ENCODE measurements at places on chromosomes 13 and 19. TPM values are rescaled to one million over a fixed set of nuclear protein-coding genes. Genes with fewer than 3 reads are reported as not detected.

The ZNF558 gene
- 27.4 TPM for total RNA-seq

- DNase-seq = no peak
Observed at GRCh38 chr19:32630338-32630737, 44.6 kb downstream of the ANKRD27 start.

- DNase-seq = no peak
Observed at GRCh38 chr19:5897189-5897969, 6.2 kb downstream of the NDUFA11 start.

The TNFRSF19 gene
- 3.1 TPM for total RNA-seq

GRCh38 chr13:33445476-33445875 is 159.9 kb upstream of the STARD13 start:
- no peak for DNase-seq

The KCNK6 gene
- total RNA-seq = 4.6 TPM

DNA sequence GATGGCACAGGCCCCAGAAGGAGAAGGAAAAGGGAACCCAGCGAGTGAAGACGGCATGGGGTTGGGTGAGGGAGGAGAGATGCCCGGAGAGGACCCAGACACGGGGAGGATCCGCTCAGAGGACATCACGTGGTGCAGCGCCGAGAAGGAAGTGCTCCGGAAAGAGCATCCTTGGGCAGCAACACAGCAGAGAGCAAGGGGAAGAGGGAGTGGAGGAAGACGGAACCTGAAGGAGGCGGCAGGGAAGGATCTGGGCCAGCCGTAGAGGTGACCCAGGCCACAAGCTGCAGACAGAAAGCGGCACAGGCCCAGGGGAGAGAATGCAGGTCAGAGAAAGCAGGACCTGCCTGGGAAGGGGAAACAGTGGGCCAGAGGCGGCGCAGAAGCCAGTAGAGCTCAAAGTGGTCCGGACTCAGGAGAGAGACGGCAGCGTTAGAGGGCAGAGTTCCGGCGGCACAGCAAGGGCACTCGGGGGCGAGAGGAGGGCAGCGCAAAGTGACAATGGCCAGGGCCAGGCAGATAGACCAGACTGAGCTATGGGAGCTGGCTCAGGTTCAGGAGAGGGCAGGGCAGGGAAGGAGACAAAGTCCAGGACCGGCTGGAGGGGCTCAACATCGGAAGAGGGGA is 1.1 kb downstream of the PPP1R12C start:
- peak; percentile 40 for DNase-seq

DNA sequence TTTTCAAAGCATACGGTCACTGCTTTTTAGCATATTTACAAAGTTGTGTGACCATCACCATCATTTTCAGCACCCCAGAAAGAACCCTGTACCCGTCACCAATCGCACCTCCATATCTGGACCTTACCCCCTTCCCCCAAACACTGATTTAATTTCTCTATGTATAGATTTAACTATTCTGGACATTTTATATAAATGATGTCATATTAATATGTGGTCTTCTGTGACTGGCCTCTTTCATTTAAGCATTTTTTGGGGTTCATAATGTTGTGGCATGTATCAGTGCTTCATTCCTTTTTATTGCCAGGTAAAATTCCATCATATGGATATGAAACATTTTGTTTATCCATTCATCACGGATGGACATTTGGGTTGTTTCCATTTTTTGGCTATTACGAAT is 74.0 kb downstream of the TBC1D4 start:
- no peak for DNase-seq

The C3 gene
- 2,020 TPM for total RNA-seq

- DNase-seq = no peak
Observed at GRCh38 chr19:41995959-41996797, 2.1 kb upstream of the ATP1A3 start.

GRCh38 chr19:934865-935479 is 9.1 kb downstream of the ARID3A start:
- DNase-seq = no peak

- no peak for DNase-seq
Observed at GRCh38 chr19:13104848-13105711, 2.4 kb upstream of the LYL1 start.

DNA sequence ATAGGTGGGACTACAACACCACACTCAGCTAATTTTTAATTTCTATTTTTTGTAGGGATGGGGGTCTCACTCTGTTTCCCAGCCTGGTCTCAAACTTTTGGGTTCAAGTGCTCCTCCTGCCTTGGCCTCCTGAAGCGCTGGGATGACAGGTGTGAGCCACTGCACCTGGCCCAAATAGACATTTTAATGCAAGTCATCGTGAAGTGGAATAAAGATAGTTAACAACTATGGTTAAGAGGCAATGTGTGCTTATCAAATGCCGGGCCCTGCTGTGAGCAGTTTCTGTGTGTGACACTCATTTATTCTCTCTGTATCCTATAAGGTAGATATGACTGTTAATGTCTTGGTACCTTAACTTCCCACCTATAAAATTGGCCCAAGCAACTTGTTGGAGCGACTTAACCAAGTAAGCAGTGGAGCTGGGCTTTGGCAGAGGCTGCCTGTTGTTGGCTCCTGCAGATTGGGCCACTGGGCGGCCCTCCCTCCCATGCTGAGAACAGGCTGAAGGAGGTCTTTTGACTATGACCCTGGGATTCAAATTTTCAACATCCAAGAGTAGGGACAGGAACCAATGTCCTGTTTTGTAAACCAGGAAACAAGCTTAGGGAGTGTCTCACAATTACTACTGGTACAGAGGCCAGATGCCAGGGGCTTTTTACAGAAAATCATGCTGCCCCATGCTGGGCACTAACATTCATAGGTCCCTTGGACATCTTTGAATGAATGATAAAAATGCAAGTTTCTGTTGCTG is 450.7 kb downstream of the TSHZ3 start:
- no peak for DNase-seq

The TEKTIP1 gene
- total RNA-seq = not detected

DNA sequence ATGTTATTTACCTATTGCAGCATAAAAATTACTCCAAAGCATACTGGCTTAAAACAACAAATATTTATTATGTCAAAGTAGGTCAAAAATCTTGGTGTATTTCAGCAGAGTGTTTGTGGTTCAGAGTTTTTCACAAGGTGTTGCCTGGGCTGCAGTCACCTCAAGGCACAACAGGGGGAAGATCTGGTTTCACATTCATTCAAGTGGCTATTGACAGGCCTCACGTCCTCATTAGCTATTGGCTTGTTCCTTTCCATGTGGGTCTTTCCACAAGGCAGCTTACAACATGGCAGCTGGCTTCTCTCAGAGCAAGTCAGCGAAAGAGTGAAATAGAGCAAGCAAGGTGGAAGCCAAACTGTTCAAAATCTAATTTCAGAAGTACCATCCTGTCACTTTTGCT is 602.9 kb downstream of the OLFM4 start:
- DNase-seq = no peak

GRCh38 chr13:109979228-109979627 is 192.8 kb upstream of the IRS2 start:
- DNase-seq = no peak

DNA sequence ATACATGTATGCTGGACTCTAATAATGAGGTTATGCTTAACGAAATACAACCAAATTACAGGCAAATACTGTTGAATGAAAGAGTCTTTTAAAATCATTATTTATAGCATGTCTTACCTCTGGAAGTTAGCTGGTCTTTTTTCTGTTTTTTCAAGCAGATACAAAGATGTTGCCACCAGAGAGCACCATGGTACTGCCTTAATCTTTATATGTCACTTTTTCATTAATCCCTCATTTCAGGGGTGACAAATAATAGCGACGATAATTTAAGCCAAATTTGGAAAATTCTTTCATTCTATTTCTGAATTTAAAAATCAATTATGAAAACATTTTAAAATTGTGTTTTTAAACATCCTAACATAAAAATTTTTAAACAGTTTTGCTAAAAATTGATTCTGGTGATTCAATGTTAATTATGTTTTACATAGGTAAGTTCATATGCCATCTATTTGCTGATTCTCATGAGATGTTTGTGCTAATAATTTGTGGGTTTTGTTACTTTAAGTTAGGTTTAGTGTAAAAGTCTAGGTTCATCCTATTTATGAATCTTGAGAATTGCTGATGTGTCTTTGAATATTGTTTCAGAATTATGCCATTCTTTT is 379.3 kb upstream of the SGCG start:
- no peak for DNase-seq

GRCh38 chr19:10643172-10643967 is 10.8 kb upstream of the ILF3 start:
- DNase-seq = no peak

- no peak for DNase-seq
Observed at GRCh38 chr13:32147976-32148375, 116.4 kb downstream of the FRY start.

The ZNF726 gene
- 0.36 TPM for total RNA-seq

The KLK12 gene
- total RNA-seq = not detected

The CASP14 gene
- total RNA-seq = not detected

DNA sequence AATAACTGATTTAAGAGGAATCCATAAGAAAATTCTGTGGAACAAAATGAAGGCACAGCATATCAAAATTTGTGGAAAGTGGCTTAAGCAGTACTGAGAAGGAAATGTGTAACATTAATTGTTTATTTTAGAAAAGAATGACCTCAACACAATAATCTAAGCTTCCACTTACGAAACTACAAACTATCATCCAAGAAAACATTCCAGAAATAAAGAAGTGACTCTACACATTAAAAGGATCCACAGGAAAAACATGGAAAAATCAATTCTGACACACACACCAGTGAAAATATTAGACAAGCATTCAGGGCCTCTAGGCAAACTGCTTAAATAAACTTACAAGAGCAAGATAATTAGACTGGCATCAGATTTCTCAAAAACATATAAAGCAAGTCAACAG is 14.0 kb downstream of the EXOSC8 start:
- DNase-seq = no peak

GRCh38 chr13:100235311-100235901 is 146.5 kb downstream of the PCCA start:
- no peak for DNase-seq

GRCh38 chr13:34805347-34805746 is 136.7 kb upstream of the NBEA start:
- no peak for DNase-seq

The TSEN34 gene
- total RNA-seq = 42.2 TPM

DNA sequence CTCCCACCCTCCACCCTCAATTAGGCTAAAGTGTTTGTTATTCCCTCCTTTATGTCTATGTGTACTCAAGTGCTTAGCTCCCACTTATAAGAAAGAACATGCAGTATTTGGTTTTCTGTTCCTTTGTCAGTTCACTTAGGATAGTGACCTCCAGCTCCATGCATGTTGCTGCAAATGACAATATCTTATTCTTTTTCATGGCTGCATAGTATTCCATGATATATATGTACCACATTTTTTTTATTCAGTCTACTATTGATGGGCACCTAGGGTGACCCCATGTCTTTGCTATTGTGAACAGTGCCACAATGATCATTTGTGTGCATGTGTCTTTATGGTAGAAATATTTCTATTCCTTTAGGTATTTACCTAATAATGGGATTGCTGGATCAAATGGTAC is 114.3 kb downstream of the DLEU7 start:
- no peak for DNase-seq

The LIM2 gene
- total RNA-seq = not detected

The KIR3DL2 gene
- total RNA-seq = 0.36 TPM

- DNase-seq = no peak
Observed at GRCh38 chr13:73902296-73902695, 231.9 kb downstream of the KLF12 start.

- no peak for DNase-seq
Observed at GRCh38 chr19:10617409-10618121, 7.8 kb upstream of the SLC44A2 start.

DNA sequence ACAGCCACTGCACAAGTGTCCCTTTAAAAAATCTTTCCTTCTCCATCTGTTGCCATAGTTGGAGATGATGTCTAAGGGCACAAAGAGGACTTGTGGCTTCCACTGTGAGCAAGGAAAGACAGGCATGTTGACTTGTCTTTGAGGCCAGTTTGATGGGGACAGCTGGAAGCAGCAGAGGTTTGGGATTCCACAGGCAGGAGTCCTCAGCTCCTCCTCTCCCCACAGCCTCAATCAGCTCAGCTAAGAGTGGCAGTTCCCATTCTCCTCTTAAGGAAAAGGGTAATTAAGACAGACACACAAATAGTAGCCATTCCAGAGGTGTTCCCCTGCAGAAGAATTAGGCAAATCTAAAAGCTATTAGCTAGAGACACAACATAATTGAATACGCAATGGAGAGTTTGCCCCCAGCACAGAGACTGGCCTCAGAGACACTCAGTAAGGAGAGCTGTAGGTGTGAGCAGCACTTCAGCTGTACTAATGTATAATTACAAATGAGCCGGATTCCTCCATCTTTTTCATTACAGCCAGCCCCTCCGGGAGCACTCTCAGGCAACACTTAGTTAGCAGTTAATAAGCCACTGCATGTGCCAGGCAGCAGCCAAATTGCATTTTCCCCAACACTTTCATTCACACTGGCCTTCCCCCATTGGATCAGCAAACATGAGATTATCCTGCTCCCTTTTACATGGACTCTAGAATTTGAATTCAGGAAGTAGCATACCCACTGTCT is 434.0 kb downstream of the FOXO1 start:
- DNase-seq = no peak

DNA sequence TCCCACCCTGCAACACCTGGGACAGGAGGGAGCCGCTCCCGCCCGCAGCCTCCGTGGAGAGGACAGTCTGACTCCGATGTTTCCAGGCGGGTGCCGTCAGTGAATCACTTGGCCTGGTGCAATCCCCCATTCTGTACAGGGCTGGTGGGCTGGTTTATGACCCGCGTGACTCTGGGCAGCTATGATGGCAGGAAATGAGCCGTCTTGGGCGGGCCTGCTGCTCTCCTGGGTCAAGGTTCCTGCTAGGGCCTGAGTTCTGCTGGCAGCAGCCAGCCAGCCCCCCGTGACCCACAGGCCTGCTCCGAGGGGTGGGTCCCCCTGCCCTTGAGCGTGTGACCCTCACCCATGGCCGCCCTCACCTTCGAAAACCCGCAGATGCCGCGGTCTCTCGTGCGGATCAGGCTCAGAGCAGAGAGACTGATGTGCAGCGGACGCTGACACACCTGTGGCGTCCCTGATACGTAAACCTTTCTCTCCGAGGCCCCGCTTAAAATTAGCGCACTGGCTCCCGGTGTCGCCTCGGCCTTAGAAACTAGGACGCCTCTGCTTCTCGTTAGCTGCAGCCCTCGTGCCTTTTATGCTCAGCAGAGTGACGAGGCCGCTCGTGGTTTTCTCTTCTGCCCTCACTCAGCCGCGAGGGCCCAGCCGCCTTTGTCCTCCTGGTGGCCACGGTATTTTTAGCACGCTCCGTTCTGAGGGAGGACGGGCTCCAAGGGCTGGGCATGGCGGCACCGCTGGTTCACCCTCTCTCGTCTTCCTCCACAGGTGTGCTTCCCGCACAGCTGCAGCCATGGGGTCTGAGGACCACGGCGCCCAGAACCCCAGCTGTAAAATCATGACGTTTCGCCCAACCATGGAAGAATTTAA is 63.4 kb downstream of the KDM4B start:
- no peak for DNase-seq

DNA sequence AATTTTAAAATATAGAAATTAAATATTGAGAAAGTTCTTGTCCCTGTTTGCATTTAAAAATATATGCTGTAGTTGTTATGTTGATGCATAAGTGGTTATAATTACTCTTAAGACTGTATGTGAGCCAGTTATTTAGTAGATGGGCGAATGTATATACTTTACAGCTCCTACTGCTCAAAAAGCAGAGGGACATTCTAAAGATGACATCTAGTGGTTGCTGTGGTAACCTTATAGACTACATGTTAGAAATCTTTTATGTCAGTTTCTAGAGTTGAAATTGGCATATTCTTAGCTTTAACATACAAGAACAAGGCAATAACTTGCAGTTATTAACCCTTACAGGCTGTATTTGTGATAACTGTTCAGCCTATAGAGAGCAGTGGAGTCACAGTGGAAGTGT is 160.5 kb downstream of the OLFM4 start:
- no peak for DNase-seq
